SJCRH30 (cell line): ENCODE measurements at places on chromosomes 6 and 20. TPM values are rescaled to one million over a fixed set of nuclear protein-coding genes. Genes with fewer than 3 reads are reported as not detected.

- DNase-seq: no peak
Observed at GRCh38 chr6:28523241-28523622, 2.4 kb upstream of the GPX5 start.

Gene TBC1D22B
- total RNA-seq: 11.0 and 11.2 TPM in 2 replicates

- no peak for DNase-seq
Observed at GRCh38 chr20:32626859-32627636, 41.9 kb upstream of the NOL4L start.

Gene GRIK2
- total RNA-seq: 0.22 and 0.35 TPM in 2 replicates

- DNase-seq: peak; percentile 1
Observed at GRCh38 chr20:35006009-35006408, 50.3 kb downstream of the MYH7B start.

DNA sequence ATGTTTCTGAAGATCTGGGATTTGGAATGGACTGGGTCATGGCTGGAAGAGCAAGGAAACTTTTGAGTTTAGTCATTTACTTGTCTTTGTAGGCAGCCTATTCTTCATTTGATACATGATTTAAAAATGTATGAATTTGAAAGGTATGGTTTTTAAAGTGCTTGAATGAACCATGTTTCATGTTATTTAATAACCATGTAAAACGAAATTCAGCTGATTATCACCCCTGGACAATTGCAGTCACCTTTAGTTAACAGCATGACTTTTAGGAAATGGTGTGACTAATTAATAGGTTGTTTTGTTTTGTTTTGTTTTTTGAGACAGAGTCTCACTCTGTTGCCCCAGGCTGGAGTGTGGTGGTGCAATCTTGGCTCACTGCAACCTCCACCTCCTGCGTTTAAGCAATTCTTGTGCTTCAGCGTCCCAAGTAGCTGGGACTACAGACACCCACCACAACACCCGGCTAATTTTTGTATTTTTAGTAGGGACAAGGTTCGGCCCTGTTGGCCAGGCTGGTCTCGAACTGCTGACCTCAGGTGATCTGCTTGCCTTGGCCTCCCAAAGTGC is 2.1 kb downstream of the STX11 start:
- DNase-seq: no peak

- no peak for DNase-seq
Observed at GRCh38 chr20:24648481-24648880, 179.1 kb downstream of the SYNDIG1 start.

Gene FKBP5
- total RNA-seq: not detected in 2 replicates
